ENCODE measurements at places on chromosomes 3 and 15.

DNA sequence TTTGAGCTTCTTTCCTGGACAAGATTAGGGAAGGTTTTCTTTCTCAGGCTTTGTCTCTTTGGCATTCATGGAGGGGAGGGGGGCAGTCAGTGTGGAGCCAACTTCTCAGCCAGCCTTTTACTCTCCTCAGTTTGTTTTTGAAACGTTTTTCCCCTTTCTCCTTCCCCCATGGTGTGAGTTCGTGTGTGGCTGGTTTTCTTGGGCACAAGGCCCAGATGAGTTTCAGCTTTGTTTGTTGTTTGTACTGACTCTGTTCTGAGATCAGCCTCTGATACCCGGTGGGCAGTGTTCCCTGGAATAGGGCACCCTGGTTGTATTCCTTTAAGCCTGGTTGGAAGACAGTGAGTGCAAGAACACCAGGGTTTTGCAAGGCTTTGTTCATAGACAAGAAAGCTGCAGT lies 168.2 kb upstream of the RARB start:
- DNase-seq = no peak

DNA sequence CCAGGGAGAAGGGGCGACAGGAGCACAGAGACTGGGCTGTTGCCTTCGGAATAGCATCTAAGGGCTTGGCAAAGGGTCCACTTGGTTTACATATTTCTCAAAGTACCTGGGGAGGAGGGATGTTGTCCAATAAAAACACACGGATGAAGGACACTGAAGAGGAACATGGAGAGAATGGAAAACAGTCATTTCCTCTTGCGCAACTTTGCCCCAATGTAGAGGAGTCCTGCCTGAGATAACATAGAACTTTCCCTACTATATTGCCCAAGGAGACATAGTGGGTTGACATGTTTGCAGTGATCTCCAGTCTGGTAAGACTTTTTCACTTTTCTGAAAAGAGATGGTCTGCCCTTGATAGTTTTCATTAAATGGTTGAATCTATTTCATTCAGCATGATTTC lies 468.8 kb upstream of the SUCLG2 start:
- DNase-seq = no peak

- DNase-seq = no peak
Measured at GRCh38 chr3:50502584-50503423, 630 bp downstream of the CACNA2D2 start.

- no peak for DNase-seq
Measured at GRCh38 chr15:101362359-101362758, 67.3 kb upstream of the SNRPA1 start.

- no peak for DNase-seq
Measured at GRCh38 chr3:55572816-55573215, 85.7 kb upstream of the WNT5A start.

GRCh38 chr15:58433597-58434333 lies 2.0 kb downstream of the LIPC start:
- DNase-seq = no peak

- DNase-seq = no peak
Measured at GRCh38 chr15:68683026-68683425, 104.2 kb downstream of the CORO2B start.

- no peak for DNase-seq
Measured at GRCh38 chr3:136651581-136651980, 100.6 kb downstream of the STAG1 start.

- DNase-seq = no peak
Measured at GRCh38 chr3:127894481-127894880, 20.6 kb upstream of the KBTBD12 start.

DNA sequence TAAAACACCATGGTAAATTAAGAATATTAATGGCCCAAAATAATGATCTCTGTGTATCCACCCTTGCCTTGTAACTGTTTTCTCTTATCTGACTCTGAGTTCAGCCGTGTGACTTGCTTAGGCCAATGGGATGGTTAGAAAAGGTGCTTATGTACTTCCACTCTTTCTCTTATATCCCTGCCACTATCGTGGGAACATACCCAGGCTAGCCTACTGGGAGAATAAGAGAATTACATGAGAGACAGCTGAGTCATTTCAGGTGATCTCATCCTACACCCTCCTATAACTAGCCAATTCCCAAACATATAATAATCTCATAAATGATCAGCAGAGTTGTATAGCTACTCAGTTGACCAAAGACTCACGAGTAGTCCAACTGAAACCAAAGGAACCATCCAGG lies 98.3 kb upstream of the ABI3BP start:
- no peak for DNase-seq

- no peak for DNase-seq
Measured at GRCh38 chr3:105771392-105771791, 97.4 kb downstream of the CBLB start.

DNA sequence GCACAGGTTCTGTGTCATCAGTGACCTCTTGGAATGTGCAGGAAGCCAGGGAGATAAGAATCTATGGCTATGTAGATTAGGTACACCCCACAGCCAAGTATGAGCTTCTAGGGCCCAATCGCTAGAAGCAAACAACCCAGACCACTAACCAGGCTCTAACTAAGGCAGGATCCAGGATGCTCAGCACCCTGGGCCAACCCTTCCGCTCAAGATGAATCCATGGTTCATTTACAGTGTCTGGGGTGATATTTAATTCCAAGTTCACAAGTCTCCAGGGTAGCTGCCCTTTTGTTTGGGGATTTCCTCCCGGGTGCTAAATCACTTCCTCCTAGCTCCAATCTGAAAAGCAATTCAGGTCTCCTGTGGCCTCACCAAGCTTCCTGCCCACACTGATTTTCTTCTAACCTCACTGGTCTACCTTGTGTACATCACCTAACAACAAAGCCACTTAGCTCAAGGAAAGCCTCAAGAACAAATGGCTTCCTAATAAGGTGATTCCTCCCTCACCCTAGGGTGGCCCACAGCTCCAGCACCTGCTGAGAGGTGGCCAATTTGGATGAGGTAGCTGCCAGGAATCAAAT lies 2.4 kb downstream of the EHD4 start:
- DNase-seq = no peak

- no peak for DNase-seq
Measured at GRCh38 chr3:74331711-74332110, 282.7 kb downstream of the CNTN3 start.

DNA sequence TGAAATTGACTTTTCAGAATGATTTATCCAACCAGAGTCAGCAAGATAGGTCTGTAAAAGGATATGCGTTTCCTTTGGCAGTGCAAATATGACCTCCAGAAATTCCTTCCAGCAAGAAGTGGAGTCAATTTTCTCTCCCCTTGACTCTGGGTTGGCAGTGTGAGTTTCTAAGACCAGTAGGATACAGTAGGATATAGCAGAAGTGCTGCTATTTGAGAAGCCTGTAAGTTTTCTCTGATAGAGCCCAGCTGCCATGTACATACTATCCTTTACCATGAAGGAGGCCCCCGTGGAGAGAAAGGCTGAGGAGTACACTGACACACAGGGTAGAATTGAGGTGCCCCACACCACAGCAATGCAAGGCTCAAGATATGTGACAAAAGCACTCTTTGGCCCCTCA lies 409.1 kb upstream of the PDZRN3 start:
- DNase-seq = no peak

- DNase-seq = no peak
Measured at GRCh38 chr15:35673093-35673684, 127.2 kb upstream of the DPH6 start.

DNA sequence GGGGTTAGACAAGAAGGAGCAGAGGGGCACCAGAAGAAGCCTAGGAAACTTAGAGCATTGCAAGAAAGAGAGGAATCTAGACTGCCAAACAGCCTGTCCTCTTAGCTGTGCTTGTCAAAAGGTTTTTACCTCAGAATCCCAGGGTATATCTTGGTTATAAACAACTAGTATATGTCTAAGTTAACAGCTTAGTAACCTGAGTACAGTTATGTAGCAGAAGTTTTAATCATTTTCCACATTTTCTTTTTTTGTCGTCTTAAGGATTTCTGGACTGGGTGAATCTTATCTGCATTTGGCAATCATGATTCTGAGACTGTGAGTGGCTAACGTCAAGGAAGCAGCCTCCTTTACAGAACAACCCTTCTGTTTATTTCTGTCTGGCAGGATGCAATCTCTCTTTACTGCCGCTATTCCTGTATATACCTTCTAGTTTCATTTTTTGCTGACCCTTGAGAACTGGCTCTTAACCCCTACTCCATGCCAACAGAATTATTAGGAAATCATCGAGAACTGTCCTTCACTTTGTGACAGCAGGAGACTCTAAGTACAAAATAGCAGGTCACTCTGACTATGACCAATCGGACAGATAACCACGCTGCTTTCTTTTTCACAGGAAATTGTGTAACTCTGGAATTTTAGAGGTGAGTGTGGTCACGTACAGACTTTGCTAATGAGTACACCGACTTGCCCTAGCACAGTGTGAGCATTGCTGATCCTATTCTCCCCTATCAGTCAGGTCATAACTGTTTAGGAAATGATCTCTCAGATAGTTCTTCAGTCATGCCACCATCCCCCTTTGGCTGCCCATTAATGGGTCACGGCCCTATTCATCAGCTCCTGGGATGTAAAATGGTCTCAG lies 3.3 kb upstream of the CP start:
- DNase-seq = no peak

GRCh38 chr15:67019884-67020520 lies 45.4 kb upstream of the SMAD3 start:
- no peak for DNase-seq

DNA sequence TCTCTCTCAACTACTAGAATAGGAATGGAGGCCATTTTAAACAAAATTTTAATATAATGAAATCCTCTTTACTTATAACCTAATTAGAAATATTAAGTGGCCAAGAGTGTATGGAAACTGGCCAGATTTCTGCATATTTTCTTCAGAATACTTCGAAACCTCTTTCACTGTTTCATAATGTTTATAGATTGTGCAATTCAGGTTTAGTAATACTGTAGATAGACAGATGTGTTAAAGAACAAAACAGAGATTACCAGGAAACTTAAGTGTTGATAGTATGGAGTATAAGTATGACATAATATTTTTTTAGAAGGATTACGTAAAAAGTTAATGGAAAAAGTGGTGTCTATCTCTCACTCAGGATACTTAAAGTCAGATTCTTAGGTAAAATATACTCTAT lies 4.7 kb downstream of the ABHD5 start:
- DNase-seq = no peak

- DNase-seq = no peak
Measured at GRCh38 chr15:61598655-61599054, 369.6 kb upstream of the RORA start.

- DNase-seq = no peak
Measured at GRCh38 chr3:117443014-117443413, 733.4 kb downstream of the TUSC7 start.

- DNase-seq = no peak
Measured at GRCh38 chr3:62928256-62928655, 53.0 kb upstream of the CADPS start.

DNA sequence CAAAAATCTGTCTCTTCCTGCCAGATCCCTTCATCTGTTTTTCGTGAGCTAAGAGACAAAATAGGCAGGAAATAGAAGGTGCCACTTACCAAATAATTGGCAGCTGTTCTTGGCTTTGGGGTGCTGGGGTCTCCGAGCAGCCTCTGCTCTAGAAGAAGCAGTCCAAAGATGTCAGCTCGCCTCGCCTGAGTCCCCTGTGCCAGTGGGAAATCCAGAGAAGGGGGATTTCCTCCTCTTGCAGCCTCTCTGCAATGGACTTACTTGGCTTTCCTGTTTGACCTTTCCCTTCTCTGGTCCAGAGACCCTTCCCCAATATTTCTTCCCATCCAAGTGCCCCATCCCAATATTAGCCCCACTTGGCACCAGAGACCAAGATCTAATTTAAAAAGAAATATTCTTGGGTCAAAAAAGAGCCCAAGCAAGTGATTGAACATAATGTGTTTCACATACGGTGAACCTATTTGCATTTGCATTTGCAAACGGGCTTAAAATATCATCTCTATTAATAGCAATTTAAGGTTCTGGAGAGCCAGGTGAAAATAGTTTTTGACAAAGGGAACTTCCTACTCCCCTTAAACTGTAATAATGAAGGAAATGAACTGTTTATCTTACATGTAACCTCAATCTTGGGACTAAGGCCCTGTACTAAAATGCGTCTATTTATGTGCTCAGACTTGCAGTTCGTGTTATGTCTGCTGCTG lies 23.2 kb downstream of the CD86 start:
- DNase-seq = no peak

DNA sequence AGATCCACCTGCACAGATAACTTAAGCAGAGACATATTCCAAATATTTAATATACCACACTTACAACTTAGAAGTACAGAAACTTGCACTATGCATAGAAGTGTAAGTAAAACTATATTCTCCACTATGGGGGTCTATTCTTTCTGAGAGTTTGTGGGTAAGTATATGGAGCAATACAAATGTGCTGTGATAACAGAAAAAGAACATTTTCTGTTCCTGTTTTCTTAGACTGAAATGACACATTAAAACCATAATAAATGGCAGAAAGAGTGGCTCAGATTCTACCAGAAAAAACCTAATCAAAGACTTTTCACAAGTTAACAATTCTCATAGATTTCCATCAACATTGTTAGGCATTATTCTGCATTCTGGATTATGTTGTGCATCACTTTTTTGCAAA lies 96.6 kb upstream of the WNT7A start:
- no peak for DNase-seq

DNA sequence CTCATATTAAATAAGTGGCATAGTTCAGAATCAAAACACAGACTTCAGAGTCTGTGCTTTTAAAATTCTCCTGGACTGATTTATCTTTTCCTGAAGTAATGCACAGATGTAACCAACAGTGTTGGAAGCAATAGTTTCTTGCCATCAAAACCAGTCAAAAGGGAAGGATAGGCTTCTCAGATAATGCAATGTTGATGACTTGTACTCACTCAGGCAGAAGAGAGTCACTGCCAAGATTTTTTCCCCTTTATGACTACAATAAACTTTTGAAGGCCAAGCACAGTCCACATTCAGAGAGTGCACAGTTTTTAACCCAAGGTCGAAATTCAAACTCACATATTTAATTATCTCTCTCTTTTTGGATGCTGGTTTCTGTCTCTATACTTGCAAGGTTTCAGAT lies 305.0 kb upstream of the SGO1 start:
- DNase-seq = no peak

DNA sequence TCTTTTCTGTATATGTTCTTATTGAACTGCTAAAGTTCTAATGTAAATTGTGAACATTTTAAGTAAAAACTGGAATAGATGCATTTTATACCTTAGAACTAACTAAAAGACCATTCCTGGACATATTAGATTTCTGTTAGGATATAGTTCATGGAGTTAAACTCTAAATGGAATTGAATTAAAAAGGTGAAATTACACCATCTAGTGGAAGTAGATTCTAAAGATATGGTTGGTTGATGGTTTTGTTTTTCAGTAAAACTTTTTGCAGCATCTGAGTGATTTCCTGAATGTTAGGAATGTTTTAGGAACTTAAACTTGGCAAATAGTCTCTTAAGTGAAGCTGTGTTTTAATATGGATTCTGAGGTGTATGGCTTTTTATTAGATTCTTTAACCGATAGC lies 96.8 kb downstream of the SLMAP start:
- no peak for DNase-seq

DNA sequence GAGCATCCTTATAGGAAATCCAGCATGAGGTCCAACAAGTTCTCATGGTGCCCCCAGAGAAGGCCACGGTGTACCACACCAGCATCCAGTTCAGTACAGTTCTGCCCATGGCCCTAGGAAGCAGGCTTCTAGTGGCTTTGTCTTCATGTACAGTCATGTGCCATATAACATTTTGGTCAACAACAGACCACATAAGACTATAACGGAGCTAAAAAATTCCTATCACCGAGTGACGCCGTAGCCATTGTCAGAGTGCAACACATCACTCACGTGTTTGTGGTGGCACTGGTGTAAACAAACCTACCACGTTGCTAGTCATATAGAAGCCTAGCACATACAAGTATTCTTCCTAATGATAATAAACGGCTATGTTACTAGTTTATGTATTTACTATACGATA lies 209.0 kb downstream of the ARRDC4 start:
- DNase-seq = no peak
